GM19239 (cell line): ENCODE measurements at places on chromosomes 3 and 15.

DNA sequence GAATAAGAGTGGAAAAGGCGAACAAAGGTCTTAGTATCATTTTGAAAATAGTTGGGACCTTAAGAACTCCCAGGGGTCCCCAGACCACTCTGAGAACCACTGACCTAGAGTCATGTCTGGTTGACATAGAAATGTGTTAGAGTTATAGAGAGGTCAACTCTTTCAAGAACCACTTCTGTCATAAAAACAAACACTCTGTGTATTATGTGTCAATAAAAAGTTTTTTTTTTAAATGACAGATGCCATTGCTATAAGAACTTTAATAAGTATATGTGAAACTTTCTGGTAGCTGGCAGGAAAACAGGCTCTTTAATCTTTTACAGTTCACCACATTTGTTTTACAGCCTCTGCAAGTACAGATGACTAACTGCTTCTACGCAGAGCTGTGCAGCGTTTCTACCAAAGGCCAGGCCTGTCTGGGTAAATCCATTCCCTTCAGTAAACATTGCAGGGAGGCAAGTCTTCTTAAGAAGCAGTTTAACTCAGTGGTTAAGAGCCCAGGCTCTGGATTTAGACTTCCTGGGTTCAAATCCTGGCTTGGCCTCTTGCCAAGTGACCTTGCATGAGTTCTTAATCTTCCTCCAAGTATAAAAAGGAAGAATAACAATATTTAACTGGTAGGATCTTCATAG, 56.6 kb downstream of the RFTN1 start:
- DNase-seq: no peak

DNA sequence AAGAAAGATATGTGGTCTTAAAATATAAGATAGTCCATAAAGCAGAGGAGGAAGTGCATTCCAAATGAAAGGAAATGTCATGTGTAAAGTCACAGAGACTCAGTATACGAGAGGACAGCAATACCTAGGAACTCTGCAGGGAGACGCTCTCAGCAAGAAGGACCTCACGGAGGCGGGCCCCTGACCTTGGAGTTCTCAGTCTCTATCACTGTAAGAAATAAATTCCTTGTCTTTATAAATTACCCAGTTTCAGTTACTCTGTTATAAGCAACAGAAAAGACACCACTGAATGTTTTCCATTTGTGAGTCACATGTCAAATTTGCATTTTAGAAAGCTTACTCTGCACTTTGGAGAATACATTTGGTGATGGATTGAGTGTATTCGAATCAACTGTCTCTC, 140.6 kb downstream of the GBE1 start:
- DNase-seq: no peak

DNA sequence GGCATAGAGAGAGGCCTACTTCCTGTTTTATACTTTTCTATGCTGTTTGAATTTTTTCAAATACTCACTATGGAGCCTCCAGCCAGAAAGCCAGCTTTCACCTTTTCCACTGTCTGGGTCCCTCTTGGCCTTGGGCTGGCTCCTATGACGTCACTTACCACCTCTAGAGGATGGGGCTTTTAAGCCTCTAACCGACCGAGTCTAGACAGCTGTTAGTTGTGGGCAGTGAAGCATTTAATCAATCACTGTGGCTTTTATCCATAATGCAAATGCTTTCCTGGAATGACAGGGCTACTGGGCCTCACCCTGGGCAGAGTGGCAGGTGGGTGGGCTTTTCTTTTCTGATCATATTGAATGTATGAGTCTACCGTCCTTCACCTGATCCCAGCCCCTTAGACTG, 61.9 kb downstream of the LRRK1 start:
- DNase-seq: no peak

DNA sequence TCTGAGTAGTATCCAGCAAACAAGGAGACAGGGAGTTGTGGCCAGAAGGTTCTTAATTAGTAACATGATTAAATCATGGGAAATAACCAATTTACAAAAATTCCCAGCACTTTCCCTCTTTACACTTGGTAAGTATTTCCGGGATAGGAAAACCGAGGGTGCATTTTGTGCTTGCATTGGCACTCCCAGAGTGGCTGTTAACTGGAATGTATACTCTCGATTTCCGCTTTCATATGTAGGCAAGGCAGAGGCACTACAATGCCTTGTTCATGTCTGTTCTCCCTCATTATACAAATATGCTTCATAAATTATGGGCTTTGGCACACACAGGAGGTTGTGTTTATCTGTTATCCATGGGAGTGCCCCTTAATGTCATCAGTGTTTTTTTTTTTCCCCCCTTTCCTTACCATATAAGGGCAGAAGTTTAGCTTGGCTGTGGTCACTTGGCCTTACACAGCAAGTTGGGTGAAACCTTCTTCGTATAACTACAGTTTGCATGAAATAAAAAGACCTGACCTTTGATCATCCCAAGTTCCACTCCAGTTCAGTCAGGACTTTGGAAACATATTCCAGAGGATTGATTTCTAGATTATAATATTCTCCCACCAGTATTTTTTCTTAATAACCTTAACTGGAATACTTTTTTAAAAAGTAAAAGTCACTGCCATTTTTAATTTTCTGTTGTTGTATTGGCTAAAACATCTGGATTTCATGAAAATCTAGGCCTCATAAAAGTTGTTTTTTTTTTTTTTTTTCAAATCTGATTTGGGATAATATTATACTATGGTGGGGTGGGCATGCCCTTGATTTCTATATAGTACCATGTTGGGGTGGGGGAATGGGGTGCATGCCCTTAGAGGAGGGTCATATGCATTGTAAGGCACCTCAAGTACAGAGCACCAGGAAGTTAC, 8.9 kb downstream of the TPM1 start:
- no peak for DNase-seq

DNA sequence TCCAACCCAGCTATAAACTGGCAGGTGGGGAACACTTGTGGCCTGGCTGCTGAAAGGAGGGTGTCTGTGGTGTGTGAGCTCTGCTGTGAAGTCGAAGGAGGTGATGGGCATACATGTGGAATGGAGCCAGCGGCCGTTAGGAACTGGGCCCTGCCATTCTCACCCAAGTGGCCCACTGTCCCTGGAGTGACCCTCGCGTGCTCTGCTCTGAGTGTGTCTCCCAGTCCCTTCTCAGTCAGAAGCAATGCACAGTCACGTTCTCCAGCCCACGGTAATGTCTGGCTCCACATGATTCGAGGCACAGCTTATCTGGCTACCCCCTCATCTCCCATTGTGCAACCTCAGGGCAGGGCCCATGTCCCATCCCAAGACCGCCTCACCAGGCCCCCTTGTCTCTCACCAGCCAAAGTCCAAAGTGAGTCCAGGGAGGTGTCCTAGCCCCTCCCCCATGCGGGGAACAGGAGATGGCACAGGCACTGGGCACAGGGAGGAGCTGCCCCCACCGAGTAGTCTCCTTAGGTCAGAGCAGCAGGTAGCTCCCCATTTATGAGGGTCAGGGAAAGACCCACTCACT, 62.9 kb downstream of the ZNF445 start:
- DNase-seq: no peak

GRCh38 chr15:38618242-38618955, 53.8 kb upstream of the RASGRP1 start:
- DNase-seq: no peak

DNA sequence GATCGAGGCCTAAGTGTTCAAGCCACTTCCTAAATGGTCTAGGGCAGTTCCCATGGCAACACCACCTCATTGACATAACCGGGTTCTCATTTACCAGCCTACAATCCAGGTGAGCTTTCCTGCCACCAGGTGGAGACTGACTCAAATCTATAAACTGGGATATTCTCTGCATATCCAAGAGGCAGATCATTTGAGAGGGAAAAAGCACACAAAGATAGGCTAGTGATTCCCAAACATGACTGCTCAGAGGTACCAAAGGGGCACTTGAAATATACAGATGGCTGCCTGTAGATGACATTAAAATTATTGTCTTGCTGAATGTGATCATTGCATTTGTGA, 141.3 kb upstream of the PROK2 start:
- no peak for DNase-seq

GRCh38 chr3:24678421-24678865, 183.8 kb upstream of the THRB start:
- DNase-seq: no peak

DNA sequence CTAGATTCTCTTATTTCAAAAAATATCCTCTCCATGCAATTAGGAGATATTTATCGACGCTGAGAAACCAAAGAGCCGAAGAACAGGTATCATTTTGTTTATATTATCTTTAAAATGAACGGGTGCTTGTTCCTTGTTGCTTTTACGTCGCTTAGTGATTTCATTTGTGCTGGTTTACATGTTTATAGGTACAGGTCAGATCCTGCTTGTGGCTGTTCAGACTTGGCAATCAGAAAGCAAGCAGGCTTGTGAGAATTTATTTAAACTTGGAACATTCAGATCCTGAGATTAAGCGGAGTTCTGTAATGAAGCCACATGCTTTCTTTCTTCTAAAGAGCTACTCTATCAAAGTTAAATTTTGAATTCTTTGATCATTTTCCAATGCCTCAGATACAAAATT, 43.0 kb upstream of the ATP2C1 start:
- DNase-seq: no peak

- peak; percentile 22 for DNase-seq
Observed at GRCh38 chr3:8324747-8325146, 176.9 kb upstream of the LMCD1 start.

DNA sequence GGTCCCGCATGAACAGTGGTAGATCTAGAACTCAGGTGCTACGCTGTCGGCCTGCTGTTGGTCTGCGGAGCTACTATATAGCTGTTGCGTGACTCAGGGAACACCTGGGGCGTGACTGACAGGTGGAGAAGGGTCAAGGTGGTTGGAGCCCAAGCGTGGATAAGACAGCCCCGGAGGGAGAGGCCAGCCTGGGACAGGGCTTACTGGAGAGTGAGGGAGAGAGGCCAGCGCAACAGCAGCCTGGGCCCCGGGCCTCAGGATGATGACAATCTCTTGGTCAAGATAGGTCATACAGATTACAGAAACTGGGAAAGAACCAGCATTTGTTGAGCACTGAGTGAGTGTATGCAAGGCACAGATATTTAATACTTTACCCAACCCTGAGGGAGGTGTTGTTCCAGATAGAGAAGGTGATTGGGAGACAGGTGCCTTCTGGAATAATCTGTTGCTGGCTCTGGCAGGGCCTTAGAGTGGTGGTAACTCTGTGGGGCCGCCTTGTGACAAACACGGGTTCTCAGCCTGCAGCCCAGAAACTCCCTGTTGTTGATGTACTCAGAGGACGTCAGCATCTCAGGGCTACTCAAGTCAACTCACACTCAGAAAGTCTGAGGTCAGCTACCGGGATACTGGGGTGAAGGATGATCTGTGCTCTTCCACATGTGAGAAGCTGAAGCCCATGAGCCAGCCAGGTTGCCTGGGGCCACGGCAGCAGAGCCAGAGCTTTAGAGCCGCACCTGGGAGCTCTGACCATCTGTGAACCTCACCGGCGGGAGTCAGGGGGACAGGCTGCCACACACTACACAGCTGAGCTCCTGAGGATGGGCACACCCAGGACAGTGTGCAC, 265.4 kb upstream of the HES1 start:
- DNase-seq: no peak
